A549 treated with CpdA at 1 μM for 4 hours (cell line): ENCODE measurements at places on chromosomes 5 and 9. TPM values are rescaled to one million over a fixed set of nuclear protein-coding genes. Genes with fewer than 3 reads are reported as not detected.

The MYORG gene
- 3.1 to 4.2 TPM (median 3.9 TPM) in 5 replicates for total RNA-seq

The SPATA31E1 gene
- 0.01 to 0.03 TPM in 2 of 5 replicates, not detected in the others for total RNA-seq

The ACO1 gene
- total RNA-seq = 30.0 to 31.6 TPM (median 31.1 TPM) in 5 replicates

The PRXL2C gene
- total RNA-seq = 10.7 to 15.1 TPM (median 13.5 TPM) in 5 replicates

The PCDHB16 gene
- 0.05 to 0.10 TPM (median 0.08 TPM) in 4 of 5 replicates, not detected in the other for total RNA-seq

The CDH9 gene
- total RNA-seq = not detected in 5 replicates

The C5orf22 gene
- total RNA-seq = 11.0 to 14.7 TPM (median 12.3 TPM) in 5 replicates

The GKAP1 gene
- 4.5 to 6.4 TPM (median 5.5 TPM) in 5 replicates for total RNA-seq

The CCDC192 gene
- not detected in 5 replicates for total RNA-seq

The FAM221B gene
- not detected in 5 replicates for total RNA-seq

The GNA14 gene
- not detected in 5 replicates for total RNA-seq
